ENCODE measurements at places on chromosomes 6 and 20.

DNA sequence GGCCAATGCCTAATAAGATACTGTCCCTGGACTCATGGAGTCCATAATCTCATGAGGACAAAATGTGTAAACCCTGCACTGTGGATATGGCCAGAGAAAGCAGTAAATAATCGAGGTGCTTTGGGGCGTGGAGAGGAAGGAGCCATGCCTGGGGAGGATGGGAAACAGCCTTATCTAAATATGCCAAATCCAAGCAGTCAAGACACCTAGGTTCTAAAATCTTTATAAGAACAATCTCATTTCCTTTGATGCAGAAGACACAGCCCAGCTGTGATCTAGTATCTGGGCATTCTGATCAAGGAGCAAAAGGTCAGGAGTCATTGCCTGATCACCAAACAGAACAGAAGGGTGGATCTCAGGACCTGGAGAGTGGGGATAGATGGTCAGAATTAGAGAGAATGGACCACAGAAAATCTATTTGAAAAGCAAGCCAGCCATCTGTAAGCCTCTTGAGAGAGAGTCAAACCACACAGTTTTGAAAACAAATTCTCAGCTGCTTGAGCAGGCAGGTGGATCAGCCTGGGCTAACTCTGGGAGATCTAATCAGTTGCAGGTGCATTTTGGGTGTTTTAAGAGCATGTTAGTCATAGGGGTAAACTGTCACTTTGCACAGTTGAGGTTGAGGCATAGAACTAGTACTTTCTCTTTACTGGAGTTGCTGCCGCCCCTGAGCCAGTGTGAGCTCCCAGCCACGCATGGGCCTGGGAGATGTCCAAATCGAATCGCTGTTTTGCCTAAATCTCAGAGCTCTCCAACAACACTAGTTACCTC, 130.8 kb upstream of the TNFAIP3 start:
- DNase-seq: peak; percentile 17

GRCh38 chr6:56749632-56750151, 107.0 kb upstream of the DST start:
- DNase-seq: no peak

DNA sequence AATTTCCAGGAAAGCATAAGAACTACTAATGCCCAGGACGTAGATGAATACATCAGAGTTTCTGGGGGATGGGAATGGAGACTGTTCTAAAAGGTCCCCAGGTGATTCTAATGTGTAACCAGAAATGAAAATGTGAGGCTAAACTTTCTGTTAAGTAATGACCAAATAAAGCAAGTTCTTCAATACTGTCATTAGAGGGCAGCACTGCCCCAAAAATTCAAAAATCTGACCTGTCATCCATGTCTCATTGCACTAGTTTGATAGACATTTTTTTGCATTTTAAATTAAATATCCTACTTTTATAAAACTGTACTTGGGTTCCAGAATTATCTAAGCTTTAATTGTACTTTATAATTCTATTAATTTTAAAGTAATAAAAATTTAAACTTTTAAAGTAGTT, 94.9 kb downstream of the RFX6 start:
- DNase-seq: no peak

DNA sequence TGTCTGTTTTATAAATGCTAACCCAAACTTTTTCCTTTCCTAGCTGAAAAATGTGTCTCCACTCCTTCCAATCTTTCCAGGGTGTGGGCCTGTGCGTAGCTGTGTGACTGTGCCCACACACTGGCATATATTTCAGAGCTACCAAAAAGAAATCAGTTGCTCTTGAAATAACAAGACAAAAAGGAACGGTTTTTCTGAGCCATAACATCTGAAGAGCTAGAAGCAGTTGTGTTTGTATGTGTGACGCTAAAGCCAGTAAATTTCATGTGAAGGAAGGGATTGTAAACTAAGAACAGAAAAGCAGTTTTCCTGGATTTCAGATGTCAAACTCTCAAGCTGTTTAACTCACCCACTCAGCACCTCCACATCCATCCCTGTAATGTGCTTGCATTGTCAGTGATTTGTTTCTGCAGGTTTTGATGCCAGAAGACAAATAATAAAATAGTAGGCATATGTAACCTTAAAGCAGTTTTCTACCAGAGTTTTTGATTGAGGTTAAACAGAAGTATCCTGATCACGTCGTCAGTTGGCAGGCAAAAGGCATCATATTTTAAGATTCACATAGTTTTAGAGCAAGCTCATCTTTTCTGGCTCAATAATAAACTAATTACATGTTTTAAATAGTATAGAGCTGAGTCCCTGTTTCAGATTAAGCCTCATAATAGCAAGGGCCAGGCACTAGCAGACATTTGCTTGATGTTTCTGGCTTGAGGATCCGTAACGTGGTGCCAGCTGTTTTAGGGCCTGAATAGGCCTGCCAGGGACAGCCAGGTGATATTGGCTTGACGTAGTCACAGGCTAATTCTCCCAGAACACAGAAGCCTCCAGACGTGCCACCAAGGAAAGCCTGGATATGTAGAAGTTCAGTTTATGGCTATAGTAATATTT, 90.9 kb downstream of the FOXO3 start:
- DNase-seq: no peak

GRCh38 chr6:159460476-159460875, 232.6 kb downstream of the SOD2 start:
- DNase-seq: no peak

DNA sequence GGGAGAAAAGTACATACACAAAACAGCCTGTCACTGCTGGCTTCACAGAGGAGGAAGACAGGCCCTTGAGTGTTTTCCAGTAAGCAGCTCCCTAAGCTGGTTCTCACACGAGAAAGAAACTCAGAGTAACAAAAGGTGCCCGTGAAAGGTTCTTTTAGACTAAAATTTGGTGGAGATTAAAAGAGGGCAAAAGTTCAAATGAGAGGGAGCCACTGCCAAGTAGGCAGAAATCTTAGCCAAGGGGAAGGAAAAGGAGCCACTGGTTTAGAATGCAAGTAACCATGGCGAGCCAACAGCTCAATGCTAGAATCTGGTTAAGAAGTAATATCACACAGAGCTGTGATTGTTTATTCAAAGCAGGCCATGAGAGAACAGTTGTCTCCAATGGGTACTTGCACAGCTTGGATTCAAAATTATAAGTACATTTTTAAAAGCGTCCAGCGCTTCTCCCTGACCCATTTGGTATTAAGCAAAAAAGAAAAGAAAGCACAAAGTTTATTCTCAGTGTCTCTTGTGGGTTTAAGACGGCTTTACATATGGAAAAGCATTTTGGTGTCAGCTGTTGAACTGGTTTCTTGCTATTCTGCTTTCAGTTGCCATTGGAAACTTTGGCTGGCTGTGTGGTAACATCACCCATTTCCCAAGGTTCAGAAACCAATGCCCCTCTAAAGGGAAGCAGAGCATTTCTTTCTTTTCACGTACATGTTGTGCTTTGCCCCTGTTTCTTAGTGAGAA, 648.5 kb downstream of the RNF144B start:
- DNase-seq: no peak

GRCh38 chr20:45406260-45407066, 1.6 kb upstream of the DBNDD2 start:
- DNase-seq: no peak

DNA sequence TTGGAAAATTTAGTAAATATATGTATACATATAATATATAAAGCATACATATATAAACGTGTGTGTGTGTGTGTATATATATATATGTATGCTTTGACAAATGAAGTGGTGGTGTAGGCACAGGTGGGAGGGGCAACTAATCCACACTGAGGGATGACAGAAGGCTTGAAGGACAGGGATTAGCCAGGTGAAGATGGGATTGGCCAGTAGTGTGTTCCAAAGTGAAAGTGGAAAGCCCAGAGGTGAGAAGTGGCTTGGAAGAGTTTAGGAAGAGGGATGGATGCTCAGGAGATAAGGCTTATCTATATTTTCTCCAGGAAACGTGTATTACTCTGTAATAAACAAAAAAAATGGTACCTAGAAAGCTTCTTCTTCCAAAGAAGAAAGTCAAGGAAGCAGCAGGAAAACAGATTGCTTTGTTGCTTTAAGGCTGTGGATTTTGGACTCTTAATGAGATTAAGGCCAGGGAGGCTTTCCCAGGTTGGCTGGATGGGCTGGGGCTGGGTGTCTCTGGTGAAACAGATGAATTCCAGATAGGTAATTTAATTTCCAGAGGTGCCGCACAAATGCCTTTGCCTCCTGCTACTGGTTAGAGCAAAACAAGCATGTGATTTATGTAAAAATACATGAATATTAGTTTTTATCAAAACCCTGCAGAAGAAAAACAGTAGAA, 63.9 kb downstream of the JARID2 start:
- DNase-seq: no peak
